GM20000 (cell line): ENCODE measurements at places on chromosomes 16 and 17.

- DNase-seq: no peak
These were observed 9.1 kb downstream of the MNT start for GRCh38 chr17:2391597-2392251.

- DNase-seq: peak; percentile 25
These were observed 24.8 kb downstream of the RANBP10 start for GRCh38 chr16:67781565-67781921.

DNA sequence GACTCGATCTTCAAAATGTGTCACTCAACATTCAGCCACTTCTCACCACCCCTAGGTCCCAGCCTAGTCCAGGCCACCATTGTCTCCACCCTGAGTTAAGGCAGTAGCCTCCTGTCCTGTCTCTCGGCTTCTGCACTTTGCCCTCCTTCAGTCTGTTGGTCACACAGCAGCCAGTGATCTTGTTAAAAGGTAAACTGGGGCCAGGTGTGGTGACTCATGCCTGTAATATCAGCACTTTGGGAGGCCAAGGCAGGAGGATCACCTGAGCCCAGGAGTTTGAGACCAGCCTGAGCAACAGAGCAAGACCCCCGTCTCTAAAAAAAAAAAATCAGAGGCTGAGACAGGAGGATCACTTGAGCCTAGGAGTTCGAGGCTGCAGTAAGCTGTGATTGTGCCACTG, 25.8 kb downstream of the WWP2 start:
- DNase-seq: no peak

DNA sequence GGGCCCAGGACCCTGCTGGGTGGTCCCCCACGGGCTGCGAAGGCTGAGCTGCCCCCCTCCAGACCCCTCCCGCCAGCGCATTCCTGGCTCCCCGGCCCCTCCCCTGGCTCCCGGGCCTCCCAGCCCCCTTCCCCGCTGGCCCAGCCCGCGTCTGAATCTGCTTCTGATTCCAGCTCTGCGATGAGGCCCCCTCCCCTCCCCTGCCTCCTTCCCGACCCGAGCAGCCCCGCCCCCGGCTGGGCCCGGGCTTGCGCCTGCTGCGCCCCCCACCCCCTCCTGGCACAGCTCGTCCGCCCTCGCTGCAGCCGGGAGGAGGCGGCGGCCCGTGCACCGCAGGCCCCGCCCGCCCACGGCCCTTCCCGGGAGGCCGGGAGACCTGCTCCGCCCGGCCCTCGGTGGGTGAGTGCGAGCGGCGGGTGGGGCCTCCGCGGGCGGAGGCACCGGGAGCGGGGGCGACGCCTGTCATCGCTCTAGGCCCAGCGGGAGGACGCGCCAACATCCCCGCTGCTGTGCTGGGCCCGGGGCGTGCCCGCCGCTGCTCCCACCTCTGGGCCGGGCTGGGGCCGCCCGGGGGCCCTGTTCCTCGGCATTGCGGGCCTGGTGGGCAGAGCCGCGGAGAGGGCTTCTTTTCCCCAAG, at the start of gene NTN3:
Gene NTN3 (plus strand): TSS at position 282 of the 637 bp plus-strand sequence. CDS start 405 bp downstream, outside the sequence.
- DNase-seq: peak; percentile 70

DNA sequence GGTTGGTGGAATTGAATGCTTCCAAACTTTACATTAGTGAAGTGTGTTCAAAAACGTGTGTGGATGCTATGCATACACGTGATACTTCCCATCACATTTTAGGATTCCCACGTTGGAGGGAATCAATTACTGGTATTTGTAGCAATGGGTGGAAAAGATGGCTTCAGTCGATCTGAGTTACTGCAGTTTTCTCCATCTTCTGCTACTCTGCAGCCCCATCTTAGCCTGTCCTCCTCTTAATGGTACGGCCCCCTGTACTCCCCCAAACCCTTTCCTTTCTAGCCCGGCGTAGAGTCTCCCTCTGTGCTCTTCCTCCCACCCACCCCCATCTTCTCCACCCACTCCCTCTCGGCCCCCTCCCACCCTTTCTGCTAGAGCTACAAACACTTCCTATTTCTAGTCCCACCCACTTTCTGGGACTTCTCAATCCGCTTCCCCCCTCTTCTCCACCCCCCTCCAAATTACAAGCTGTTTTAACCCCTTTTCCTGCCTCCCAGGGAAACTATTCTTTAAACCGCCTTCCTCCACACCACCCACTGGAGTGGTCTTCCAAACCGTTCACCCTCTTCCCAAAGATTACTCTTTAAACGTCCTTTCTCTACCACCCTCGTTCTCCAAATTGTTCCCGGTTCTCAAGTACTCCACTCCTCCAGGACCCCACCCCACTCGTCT, 1.1 kb downstream of the CHTF8 start:
- peak; percentile 62 for DNase-seq

GRCh38 chr17:32546031-32546444, 59.2 kb downstream of the CDK5R1 start:
- no peak for DNase-seq

DNA sequence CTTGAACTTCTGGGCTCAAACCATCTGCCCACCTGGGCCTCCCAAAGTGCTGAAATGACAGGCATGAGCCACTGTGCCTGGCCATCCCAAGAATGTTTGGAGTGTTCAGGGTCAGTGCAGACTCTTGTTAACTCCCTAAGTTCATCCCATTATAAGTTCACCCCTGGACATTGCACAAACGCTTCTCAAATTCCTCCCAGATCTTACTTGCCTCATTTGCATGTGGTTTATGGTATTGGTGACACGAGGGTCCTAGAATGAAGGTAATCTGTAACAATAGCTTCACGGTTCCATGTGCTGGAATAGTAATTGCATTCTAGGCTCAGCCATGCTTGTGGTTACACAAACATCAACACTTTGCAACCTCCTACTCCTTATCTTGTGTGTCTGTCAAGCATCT, 5.0 kb upstream of the CCDC42 start:
- no peak for DNase-seq

DNA sequence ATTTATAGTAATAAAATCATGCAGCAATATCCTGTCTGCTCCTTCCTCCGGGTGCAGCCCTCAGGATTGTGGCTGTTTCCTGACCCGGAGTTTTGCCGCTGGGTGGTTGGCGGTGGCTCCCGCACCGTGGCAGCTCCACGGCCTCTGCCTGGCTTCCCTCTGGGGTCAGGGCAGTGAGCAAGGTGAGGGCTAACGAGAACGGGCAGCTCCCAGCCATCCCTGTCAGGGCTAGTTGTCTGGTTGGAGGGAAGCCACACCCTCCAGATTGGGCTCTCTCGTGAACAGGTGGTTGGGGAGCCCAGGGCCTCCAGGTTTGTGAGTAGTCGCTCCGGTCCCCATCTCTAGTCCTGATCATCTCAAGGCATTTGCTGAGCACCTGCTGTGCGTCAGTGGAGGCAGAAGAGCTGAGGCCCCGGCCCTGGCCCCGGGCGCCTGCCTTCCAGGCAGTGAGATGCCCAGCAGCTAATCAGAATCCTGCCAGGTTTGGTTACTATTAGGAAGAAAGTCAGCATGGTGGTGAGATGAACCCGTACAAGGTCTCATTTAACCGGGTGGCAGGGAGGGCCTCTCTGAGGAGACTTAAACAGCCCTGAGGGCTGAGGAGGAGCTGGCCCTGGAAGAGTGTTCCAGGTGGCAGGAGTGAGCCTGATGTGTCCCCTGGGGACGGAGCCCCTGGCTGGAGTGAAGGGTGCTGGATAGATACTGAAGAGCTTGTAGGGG, 2.3 kb upstream of the NUDT16L1 start:
- no peak for DNase-seq

GRCh38 chr17:14444915-14445314, 144.0 kb downstream of the HS3ST3B1 start:
- DNase-seq: no peak

DNA sequence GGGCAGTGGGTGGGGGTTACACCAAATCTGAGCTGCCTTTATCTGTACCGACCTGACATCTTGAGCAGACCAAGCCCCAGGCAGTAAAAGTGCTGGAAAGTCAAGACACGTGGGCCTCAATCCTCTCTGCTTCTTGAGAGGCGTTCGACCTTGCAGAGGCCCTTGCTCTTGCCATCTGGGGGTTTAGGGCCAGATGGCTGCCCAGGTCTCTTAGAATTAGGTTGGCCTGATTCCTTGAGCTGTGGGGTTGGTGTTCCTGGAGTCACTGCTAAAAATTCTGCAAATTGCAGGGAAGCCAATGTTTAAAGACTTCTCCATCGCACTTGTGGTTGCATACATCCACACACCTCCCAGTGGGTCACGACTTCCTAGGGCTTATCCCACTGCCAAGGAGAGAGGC, 238.2 kb upstream of the ASIC2 start:
- DNase-seq: no peak

DNA sequence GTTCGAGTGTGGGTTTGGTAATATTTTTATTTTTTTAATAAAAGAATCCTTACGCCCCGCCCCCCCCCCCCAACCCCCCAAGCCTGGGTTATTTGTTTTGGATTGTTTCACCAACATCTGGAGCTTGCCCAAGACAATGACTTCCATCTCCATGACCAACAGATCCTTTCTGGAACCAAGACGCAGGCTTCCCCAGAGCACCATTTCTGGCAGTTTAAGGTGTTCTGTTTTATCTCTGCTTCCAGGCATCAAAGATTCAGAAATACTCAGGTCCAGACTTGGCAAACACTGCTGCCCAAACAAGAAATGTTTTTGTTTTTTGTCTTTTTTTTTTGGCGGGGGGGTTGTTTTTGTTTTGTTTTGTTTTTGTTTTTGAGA, 56.1 kb downstream of the PLXDC1 start:
- no peak for DNase-seq

- DNase-seq: peak; percentile 40
These were observed 1.3 kb downstream of the RILP start for GRCh38 chr17:1648173-1648962.

- DNase-seq: no peak
These were observed 6.6 kb downstream of the SLC22A31 start for GRCh38 chr16:89193576-89194293.

- peak; percentile 94 for DNase-seq
These were observed 1.2 kb downstream of the NGFR start for GRCh38 chr17:49496183-49496866.

DNA sequence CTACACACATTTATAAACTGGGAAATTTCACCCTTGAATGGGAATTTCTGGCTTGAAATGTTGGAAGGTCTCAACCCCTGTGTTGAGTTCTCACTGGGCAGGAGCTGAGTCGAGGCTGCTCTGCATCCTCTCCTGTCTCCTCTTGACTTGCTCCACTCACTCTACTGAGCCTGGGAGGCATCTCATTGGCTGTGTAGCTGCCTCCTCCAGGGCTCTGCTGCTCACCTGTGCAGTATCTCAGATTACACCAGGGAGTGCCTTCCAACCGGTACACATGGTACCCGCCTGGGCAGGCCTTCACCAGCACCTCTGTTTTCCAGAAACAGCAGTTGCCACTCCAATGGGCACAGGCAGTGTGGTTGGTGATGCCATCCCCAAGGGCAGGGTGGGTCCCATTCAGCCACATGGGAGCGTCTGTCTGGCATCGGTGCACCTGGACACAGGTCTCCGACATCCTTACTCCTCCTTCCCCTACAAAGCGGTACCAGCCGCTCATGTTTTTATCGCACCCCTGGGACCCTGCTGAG, 3.7 kb downstream of the GP2 start:
- DNase-seq: no peak

- no peak for DNase-seq
These were observed 6.0 kb downstream of the TEKT5 start for GRCh38 chr16:10688726-10689125.

- no peak for DNase-seq
These were observed 29.1 kb downstream of the SF3B3 start for GRCh38 chr16:70552675-70553074.

DNA sequence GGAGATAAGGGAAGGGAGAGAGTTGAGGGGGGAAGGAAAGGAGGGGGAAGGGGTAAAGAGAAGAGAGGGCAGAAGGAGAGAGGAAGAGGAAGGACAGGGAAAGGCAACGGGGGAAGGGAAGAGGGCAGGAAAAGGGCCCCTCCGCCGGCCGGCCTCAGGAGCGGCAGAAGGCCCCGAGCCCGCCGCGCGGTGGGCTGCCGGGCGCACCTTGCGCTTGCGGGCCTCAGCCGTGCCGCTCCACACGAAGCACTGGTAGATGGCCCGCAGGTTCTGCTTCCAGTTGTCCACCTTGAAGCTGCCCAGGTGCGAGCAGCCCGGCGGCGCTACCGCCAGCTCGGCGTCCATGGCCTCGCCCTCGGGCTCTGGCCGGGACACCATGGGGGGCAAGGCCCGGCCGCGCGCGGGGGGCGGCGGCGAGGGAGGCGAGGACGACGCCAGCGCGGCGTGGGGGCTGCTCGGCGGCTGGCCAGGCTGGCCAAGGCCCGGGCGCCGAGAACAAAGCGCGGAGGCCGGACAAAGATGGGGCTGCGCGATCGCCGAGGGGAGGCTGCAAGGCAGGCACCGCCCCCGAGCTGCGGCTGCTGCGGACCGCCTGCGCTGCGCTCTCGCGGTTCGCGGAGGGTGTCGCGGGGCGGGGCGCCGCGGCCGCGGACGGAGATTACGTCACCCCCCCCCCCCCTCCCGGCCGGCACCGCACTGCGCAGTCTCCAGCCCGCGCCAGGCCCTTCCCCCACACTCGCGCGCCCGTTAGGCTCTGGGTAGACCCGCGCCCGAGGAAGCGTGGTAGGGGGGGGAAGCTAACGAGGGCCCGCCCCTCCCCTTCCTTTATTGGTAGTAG, at the start of gene USP22:
Gene USP22 (minus strand): TSS at position 554 of the 838 bp plus-strand sequence. CDS start 176 bp downstream, at position 378.
- DNase-seq: peak; percentile 94

GRCh38 chr16:48008011-48008525, 147.7 kb downstream of the ABCC12 start:
- no peak for DNase-seq

DNA sequence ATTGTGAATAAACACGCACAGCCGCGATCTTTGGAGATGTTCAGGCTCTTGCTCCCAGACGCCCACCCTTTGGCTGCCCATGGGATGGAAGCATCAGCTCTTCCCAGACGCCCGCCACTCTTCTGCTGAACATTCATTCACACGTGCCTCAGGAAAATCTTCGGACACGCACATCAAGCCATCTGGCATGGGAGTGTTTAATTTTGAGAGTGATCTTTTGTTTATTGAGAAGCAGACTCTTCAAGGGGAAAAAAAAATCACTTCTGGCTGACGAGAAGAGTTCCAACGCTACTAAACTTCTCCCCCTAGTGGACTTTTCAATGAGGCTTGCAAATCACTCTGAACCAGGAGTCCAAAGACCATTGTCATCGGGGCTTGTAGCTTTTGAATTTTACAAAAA, 62.0 kb upstream of the NUDT7 start:
- no peak for DNase-seq

DNA sequence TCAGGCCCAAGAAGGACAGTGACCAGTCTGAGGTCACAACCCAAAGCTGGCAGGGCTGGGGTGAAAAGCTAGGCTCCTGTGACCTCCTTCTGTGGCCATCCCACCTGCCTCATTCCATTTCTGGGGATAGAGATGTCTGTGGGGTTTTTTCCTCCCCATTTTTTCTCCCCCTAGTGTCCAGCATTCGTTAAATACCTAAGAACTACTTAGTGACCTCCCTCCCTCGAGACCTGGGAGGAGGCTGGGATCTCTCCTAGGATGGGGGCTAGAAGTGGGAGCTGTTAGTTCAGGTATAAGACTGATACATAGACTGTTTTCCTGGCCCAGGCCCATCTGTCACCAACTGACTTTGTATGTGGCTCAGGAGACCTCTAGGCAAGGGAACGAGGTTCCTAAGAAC, 20.5 kb upstream of the STAC2 start:
- no peak for DNase-seq

DNA sequence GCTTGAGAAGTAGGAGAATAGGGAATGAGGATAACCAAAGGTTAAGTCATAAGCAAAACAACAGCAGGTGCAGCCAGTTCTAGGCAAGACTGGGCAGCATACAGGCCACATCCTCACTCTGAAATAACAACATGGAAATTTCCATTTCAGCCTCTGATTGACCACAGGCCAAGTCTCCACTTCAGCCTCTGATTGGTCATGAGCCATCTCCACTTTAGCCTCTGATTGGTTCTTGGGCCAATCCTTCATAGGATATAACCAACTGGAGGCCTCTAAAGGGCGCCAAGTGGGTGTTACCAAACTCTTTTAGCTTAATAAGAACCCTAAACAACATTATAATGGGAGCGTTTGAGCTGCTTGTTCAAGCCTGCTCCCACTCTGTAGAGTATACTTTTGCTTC, 512.0 kb downstream of the NPIPA7 start:
- DNase-seq: no peak
